ENCODE measurements at places on chromosomes 3 and 15.
A peak's percentile ranks its signal among the peaks of the same experiment; 100 is the strongest.

DNA sequence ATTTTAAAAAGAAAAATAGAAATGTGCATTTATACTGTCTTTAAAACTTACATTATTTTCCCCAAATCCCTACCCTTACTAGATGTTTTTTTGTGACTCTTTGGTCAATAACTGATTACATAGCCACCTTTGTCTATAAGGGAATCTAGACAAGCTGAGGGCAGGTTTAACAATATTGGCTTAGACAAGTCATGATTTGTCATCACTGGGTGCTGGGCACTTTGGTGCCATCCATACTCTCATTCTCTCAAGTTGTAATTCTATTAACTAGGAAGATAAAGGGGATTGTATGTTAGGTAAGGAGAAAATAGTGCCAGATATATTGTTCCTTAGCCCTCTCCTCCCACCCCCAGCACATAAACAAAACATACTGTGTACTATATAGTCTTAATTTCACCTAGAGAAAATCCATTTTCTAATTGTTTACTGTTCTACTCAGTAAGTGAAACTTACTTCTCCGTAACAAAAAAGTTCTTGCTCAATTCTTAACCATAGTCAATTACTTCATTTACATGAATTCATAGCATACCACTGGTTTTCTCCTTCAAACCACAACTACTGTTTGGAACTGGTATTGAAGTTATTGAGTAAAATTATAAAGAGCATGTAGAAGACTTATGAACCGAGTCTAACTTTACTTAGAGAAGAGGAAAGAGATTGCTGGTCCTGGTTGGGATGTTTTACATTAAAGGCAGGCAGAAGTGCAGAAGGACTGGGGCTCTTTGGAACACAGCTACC lies 877.1 kb downstream of the PDCD6IP start:
- no peak for DNase-seq

DNA sequence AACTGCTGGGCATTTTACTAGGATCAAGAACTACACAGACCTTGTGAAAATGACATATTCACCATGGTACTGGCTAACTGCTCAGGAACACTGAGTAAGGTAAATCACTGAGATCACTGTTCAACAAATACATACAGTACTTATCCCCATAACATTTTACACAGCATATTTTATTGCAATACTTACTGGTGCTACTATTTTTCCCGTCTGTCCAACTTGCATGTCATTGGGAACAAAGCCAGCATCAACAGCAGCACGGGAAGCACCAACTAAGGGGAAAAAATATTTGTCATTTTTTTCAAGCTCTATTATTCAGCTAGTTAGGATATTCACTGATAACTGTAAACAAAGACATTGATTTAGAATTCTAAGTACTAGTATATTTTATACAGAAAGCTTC lies 37.0 kb downstream of the ETFA start:
- DNase-seq, result no peak

DNA sequence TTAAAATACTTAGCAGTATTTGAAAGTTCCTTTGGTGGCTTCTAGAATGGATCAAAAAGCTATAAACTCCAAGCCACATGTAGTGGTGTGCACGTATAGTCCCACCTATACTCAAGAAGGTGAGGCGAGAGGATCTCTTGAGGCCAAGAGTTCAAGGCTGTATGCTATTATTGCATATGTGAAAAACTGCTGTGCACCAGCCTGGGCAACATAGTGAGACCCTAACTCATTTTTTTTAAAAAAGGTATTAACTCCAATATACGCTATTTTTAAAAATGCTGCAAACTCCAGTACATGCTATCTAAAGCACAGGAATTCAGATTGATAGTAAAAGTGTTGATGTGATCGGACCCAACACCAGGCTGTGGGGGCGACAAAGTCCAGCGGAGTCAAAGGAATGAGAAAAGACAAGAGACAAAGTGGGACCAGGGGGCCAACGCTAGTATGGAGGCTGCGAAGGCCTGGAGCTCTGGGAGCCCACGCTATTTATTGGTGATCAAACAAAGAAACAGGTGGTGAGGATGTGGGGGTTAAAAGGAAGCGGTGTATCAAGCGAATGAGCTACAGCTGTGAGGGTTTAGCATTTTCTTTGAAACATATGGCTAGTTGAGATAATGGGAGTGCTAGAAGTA lies 66.6 kb downstream of the ARIH1 start:
- DNase-seq, result no peak

DNA sequence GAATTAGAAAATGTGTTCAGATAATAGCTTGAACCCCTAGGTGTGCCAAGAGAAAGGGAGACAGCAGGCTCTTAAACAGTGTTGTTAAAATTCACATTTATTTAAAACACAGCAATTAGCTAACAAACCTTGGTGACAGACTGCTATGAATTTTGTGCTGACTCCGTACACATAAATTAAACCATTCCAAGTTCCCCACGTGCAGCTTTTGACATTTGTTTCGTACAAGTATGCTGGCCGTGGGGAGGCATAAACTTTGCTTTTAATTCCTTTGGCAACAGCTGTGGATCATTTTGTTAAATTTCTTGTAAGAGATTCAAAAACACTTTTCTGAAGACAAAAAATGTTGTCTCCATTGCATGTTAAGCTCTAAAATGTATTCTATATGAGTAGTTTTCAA lies 465.3 kb downstream of the FGF12 start:
- DNase-seq, result no peak

DNA sequence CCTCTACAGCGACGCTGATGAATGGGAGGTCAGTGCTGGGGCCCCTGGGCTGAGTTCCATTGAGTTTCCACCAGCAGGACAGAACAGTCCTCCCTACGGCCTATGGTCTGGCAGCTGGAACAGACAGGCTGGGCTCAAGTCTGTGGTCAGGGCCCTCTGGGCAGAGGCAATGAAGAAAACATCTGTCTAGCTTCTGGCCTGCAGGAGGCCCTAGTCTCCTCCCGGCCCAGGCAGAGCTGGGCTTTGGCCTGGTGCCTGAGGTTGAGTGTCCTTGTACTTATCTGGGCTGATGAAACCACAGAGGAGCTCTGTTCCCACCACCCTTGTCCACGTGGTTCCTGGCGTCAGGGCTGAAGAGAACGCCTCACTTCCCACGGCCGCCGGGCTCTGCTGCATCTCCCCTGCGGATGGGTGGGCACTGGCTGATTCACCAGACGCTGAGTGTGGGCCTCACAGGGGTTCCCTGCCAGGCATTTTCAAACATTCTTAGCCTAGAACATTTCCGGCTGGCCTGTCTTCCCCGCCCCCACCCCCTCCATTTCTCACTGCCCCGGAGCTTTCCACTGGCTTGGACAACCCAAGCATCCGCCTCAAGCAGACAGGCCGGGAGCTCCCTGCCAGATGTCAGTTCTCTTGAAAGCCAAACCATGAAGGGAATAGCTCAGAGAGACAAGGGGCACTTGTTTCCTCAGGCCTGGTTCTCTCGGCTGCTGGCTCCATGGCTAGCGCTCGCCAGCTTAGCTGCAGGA lies 20.3 kb downstream of the PPCDC start:
- peak; percentile 92 for DNase-seq

GRCh38 chr15:93860701-93861100 lies 370.7 kb upstream of the MCTP2 start:
- DNase-seq, result no peak

DNA sequence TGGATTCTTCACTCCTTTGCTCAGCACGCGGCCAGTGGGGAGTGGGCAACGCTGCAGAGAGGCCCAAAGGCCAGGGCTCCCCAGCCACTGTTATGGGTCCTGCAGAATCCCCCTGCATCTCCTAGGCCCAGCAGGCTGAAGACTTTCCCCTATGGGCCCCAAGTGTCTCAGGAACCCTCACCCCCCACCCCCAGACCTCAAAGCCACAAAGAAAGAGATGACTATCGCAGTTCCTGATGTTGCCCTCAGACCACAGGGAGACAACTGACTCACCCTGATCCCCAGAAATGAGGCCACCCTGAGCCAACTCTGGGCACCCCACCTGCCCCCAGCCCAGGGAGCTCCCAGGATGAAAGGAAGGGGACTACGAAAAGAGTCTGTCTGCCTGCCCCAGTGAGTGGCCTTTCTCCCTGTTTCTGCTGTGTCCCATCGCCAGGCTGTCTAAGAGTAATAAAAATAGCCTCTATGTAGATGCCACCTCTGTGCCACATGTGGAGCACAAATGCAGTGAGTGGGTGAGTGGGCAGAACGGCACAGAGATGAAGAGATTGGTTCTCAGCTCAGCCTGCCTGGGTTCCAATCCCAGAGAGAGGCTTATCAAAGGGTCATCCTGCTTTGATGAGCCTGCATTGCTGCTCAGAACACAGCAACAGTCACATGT lies 283.0 kb downstream of the UACA start:
- DNase-seq, result no peak

- no peak for DNase-seq
Measured at GRCh38 chr3:4756855-4757574, 222.2 kb upstream of the BHLHE40 start.

DNA sequence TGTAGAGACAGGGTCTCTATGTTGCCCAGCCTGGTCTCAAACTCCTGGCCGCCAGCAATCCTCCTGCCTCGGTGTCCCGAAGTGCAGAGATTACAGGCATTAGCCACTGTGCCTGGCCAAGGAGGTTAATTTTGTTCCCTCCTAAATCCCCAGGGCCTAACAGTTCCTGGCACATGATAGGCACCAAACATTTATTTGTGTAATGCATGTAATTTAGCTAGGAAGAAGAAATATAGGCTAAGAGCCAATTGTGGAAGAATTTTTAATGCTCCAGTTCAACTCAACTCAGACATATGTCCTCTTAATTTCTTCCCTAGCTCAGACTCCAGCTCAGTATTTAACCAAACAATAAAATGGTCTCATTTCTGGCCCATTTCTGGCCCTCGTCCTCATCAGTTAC lies 7.7 kb upstream of the ZNF592 start:
- no peak for DNase-seq

DNA sequence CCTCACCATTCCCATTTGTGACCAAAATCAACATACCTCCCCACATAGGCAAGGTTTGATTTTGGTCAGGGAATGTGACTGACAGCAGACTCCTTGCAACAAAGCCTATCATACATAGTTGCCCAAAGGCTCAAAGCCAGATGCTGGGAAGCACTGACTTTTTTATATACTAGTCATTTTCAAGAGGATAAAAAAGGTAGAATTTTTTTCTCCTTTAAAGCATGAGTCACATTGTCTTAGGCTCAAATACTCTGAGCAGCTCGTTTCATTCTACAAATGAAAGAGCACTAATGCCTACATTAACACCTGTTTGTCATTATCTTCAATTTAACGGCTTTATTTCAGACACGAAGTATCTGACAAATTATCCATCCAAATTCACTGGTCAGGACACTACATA lies 36.2 kb downstream of the ICE2 start:
- DNase-seq, result no peak

DNA sequence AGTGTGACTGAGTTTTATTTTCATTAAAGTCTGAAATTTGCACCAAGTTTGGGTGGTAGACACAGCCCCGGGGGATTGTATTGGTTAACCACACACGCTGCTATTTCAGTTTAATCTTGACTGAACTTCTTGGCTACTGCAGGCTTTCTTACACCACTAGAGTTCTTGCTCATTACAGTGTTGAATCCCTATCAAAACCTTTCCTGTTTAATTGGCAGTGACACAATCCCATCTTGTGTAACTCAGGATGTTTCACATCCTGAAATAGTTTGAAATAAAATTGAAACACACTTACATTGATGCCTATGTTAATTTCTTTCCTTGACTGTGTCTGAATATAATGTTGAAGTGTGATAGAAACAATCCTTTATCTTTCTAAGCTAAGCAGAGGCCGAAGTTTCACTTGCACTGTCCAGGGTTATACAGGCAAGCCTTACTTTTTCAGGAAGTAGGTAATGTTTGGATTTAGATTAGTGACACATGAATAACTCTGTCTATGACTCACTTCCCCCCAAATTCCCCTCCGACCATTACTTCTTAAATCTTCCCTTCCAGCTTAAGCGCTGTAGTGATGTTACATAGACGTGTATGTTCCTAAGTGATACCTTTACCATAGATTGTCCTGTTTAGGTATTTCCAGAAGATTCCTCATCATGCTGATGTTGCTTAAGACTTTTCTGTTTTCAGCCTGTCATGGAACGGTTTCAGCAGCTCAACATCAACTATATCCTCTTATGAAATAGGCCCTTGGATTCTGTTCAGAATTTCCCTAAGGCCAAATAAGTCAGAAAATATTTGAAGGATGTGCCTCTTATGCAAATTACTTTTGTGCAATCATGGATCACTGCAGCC lies 16.8 kb downstream of the ATG7 start:
- no peak for DNase-seq

- no peak for DNase-seq
Measured at GRCh38 chr3:71942432-71943187, 157.7 kb upstream of the PROK2 start.

DNA sequence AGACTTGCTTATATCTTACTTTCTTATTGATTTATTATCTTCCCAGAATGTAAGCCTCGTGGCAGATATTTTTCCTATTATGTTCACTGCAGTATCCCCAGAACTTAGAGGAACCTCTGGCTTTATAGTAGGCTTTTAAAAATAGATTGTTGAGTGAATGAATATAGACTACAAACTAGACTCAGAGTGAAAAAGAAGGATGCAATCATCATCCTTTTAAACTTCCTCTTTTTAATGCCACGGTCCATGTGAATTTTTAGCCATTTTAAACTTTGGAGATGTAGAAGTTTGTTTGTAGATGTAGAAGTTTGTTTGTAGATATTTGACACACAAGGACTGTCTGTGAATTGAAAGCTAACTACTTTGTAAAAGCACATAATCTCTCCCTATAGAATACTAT lies 7.2 kb upstream of the P2RY12 start:
- no peak for DNase-seq

GRCh38 chr3:154121701-154122551 lies 736 bp downstream of the ARHGEF26 start:
- no peak for DNase-seq

- DNase-seq, result no peak
Measured at GRCh38 chr15:45641999-45642932, 7.4 kb downstream of the SQOR start.

- no peak for DNase-seq
Measured at GRCh38 chr3:178875836-178876235, 195.8 kb downstream of the ZMAT3 start.

DNA sequence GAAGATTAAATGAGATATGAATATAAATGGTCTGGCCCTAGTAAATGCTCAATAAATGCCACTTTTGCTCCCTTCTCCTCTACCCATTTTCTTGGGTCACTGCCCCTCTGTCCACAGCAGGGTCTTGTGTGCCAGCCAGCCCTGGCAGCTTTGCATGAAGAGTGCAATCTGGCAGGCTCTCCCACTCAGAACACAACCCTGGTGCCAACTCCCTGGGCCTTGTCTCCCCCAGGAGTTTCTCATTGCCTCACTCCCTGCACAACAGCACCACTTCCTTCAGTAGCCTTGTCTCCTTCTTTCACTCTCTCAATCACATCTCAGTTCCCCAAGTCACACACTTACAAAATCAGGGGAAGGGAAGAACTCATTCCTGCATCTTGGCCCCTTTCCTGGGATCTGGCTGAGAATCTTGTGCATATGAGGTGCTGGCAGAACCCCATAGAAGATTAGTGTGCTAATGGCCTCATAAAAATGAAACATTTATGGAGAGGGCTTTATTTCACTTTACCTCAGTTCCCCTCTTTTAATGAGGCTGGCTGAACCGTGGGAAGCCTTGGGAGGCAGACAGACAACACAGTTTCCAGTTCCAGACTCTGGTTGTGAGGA lies 445.9 kb upstream of the PROK2 start:
- no peak for DNase-seq

- no peak for DNase-seq
Measured at GRCh38 chr3:183907911-183908331, 23.2 kb upstream of the PARL start.
